Chondrocyte (in vitro differentiated cells): ENCODE measurements at places on chromosomes 6 and 20.

GRCh38 chr6:99246602-99247001 is 102.9 kb downstream of the FAXC start:
- DNase-seq = no peak

- DNase-seq = no peak
Measured at GRCh38 chr6:119612911-119613381, 263.4 kb upstream of the MAN1A1 start.

GRCh38 chr6:112539355-112539754 is 192.2 kb downstream of the RFPL4B start:
- no peak for DNase-seq

DNA sequence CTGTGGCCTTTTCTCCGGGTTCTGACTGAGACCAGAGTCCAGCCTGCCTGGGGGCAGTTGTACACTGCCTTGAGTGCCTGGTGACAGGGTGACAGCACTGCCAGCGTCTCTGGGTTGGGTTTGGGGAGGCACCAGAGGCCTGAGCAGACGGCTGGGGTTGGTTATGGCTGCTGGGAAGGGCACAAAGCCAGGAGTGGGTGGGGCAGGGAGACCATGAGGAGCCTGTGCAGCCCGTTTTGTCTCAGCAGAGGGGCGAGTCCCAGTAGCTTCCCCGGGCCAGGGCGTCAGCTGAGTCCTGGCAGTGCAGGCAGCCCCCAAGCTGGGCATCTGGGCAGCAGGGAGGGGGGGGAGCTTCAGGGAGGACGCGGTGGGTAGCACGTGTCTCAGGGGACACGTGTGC is 15.3 kb upstream of the SULF2 start:
- peak; percentile 72 for DNase-seq

- no peak for DNase-seq
Measured at GRCh38 chr6:129671442-129672340, 38.3 kb downstream of the ARHGAP18 start.

- DNase-seq = no peak
Measured at GRCh38 chr20:10469599-10469998, 34.5 kb downstream of the SLX4IP start.

GRCh38 chr6:1372690-1373089 is 16.7 kb upstream of the FOXF2 start:
- DNase-seq = no peak

- no peak for DNase-seq
Measured at GRCh38 chr6:147561726-147562125, 53.2 kb downstream of the SAMD5 start.

GRCh38 chr20:12331236-12331635 is 413.5 kb downstream of the BTBD3 start:
- no peak for DNase-seq

- no peak for DNase-seq
Measured at GRCh38 chr6:20021795-20022194, 184.6 kb downstream of the ID4 start.

- DNase-seq = no peak
Measured at GRCh38 chr6:113306552-113307145, 550.5 kb upstream of the MARCKS start.

- no peak for DNase-seq
Measured at GRCh38 chr6:150271501-150272263, 97.1 kb upstream of the IYD start.

- no peak for DNase-seq
Measured at GRCh38 chr6:20119485-20119884, 92.8 kb downstream of the MBOAT1 start.

GRCh38 chr6:125962900-125963497 is 6.4 kb downstream of the HINT3 start:
- no peak for DNase-seq

DNA sequence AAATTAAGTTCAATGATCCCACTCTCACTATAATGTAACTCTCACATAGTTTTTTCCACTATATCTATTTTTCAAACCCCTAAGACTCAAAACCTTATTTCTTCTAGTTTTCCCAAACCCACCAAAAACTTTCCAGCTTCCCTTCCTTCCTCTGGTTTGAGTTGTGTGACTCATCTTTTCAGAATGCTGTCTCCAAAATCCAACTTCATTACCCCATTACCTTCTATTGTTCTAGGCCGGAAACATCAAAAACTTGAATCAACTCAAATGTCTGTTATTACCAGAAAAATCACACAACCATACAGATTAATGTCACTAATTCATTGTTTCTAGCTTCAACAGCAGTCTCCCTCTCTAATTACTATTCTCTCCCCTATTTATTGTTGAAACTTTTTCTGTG is 1090.3 kb downstream of the HACE1 start:
- DNase-seq = no peak

DNA sequence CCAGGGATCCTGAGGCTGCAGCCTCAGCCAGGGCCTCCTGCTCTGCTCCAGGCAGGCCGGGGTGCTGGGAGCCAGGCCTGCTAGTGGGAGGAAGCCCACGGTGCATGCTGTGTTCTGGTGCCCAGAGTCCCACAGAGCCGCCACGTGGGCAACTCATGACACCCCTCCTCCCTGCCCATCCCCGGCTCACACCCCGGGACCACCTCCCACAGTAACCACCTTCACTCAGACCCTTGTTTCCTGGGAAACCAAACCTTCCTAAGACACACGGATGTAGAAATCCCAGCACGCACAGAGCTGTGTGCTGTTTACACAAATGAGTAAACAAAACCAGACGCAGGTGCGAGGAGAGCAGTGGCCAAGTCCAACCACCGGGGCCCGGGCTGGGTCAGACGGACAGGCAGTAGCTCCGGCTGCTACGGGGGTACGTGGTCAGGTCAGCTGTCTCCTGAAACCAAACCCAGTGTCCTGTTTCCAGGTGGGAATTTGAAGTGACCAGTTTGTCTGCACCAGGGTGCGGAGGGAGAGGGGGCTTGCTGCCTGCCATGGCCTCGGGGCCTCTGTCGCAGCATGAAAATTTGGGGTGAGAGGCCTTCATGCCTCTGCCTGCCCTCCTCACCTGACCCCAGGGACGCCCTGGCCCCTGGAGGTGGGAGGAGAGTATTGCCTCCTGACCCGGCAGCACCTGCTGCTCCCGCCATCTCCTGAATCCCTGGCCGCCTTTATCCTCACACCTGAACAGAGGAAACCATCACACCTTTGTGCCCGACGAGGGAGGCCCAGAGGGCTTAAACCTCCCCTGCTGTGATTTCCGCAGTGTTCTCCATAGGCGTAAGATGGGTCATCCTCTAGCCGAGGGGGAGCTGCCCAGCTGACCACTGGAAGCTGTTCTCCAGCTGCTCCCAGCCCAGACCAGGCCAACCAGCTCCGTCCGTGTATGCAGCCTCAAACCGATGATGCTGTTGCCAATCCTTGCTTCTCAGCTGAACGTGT is 52.0 kb upstream of the SMOC2 start:
- no peak for DNase-seq

DNA sequence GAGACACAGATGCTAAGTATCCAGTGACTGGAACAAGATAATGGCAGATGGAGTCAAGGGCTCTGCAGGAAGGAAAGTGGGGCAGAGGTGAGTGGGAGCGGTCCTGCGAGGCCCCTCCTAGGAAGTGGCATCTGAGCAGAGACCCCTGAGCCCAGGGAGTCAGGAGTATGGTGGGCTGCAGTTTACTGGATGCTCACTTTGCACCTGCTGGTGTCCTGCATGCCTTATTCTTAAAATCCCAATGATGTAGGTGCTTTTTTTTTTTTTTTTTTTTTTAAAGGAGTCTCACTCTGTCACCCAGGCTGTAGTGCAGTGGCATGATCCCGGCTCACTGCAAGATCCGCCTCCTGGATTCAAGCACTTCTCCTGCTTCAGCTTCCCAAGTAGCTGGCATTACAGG is 5.6 kb downstream of the CEBPB start:
- DNase-seq = no peak

DNA sequence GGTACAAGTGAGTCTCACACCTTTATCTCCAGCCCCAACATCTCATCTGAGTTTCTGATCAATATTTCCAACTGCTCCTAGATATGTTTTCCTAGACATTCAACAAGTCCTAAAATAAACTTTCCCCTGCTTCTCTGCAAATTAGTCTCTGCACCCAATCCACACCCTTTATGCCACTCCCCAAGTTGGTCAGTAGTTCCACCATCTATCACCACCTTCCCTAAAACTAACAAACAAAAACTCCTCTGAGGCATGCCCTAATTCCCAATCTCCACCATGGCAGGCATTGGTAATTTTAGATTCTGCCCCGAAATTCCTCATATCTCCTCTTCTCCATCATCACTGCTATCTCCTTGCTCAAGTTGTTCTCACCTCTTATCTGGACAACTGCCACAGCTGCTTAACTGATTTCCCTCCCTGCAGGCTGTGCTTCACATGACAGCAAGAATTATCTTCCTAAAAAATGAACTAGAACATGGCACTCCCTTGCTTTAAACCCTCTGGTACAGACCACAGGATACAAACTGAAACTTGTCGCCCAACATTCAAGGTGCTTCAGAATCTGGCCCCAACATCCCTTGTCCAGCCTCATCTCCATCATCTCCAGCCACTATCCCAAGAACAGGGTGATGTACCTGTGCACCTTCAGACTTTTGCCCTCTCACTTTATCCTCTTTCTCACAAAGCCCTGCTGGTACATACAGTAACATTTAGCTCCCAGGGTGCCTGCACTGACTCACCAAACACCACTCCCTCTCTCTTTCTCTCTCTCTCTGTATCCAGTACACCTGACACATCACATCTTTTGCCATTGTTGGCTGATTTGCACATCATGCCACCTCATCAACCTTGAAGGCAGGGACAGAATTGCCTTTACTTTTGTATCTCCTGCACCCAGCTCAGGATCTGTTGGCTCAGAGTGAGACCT is 55.5 kb downstream of the ZHX3 start:
- DNase-seq = no peak

DNA sequence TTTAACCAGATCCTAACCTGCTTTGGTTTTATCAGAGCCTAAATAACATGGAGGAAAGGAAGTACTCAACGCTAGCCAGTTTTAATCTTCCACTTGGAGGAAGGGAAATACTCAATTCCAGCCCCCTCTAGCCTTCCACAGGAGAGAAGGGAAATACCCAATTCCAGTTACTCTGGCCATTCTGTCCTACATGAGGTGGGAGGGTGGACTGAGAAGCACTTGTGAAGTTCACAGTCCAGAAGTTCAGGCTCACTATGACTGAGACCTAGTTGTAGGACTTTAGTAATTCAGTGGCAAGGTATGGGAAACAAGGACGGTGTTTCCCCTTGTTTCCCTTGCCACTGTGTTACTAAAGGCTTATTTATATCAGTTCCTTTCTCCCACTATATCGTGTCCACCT is 672.0 kb downstream of the RFPL4B start:
- no peak for DNase-seq

DNA sequence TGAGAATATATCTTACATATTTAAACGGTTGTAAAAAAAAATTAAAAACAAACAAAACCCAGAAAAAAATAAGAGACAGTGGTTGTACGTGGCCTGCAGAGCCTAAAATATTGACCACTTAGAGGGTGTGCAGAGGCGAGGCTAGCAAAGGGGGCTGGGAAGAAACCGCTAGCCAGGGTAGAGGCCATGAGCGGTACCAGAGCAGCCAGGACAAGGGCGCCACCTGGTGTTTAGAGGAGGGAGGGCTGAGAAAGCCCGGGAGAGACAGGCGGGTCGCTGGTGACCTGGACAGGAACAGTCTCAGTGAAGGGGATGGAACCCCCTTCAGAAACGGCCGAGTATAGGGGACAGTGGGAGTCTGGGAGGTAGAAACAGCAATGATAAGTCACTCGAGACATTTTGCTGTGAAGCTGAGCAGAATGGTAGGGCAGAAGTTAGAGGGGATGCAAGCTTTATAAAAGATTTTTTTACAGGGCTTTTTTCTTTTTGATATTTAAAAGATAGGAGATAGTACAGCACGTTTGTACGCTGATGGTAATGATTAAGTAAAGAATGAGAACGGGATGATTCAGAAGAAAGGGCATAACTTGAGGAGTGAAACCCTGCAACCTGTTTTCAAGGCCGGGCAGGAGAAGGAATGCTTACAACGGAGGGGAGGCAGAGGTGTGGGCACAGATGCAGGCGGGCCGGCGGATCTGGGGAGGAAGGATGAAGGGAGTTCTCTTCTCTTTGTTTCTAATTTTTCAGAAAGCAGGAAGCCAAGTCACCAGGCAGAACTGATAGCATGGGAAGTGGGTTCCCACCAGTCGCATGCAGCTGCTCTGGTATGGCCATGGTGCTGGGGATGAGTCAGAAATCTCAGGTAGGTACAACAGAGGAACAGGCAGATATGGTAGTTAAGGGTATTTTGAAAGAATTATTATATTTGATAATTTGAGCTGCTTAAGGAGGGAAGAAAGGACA is 76.2 kb downstream of the FAM229B start:
- DNase-seq = no peak

DNA sequence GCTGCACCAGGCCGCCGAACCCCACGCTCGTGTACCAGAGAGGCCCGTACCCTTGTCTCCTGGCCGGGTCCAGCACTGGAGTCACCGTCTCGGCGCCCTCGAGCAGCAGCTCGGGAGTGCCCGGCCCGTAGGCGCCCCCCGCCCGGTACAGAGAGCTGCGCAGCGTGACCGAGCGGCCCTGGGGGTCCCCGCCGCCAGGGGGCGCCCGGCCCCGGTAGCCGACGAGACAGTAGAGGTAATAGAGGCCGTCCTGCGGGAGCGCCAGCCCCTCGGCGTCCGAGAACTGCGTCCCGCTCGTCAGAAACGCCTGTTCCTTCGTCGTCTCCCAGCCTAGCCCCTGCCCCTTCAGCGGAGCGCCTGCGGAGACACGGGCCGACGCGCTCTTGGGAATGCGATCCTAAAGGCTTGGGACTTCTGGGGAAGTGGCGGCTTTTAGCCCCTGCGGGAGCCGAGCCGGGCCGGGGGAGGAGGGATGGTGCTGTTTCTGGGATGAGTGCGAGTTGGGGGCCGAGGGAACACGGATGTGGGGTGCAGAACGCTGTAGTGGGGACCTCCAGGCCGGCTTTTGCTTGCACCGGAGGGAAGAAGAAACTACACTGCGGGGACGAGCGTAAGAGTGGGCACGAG is 1.3 kb downstream of the LTB start:
- no peak for DNase-seq

GRCh38 chr20:14223806-14224205 is 113.6 kb downstream of the FLRT3 start:
- DNase-seq = no peak

DNA sequence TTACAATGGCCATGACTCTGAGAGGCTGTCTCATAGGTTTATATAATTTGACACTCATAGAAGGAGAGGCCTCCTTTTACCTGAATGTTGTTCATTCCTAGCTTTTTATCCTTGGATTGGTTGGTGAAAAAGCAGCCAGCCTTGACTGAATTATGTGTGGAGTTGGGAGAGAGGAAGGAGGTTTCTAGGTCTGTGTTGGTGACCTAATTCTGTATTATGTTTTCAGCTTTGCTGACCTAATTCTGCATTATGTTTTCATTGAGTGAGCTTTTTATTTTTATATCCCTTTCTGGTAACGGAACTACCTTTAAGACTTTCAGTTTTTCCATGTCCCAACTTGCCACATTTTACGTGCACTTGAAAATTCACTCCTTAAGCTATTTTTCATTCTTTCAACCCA is 59.1 kb upstream of the RNF144B start:
- no peak for DNase-seq
